ENCODE measurements at places on chromosomes 1 and 21.

DNA sequence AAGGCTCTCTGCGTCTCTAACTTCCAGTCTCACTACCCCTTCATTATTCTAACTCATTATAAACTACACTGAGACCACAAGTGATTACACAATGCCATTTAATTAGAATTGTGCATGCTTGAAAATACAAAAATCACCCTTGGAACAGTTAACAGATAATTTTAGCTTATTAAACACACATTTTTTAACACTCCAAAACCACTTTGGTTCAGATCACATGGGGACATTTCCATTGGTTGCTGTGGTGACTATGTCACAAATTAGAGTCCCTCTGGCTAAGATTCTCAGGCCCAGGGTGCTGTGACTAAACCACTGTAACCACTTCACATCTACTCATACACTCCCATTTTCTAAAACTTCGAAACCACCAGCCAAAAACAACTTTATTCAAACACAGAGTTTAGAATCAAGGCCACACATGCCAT is 43.0 kb downstream of the JAK1 start:
- H3K27me3 ChIP-seq, result no peaks in the 10 kb centered on the region
- DNase-seq, result no peak
- no peak overlapping the region for H3K27ac ChIP-seq
- peaks cover 17% of the 10 kb centered on the region for H3K4me1 ChIP-seq
- H3K4me3 ChIP-seq, result no peak overlapping the region

DNA sequence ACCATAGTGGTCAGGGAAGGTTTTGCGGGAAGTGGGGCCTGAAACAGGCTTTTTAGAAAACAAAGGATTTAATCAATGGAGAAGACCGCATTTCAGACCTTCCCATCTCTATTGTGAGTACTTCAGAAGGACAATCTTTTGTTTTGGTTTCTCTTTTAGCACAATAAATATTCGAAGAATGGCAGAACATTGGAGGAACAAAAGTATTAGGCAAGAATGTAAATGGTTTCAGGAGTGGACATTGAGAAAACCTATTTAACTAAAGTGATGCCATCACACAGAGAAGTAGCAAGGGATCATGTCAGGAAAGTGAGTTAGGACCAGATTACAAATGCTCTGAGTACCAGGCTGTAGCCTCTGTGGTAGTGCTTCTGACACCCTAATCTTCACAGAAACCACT is 26.8 kb upstream of the UBE2U start:
- no peaks in the 10 kb centered on the region for H3K36me3 ChIP-seq
- DNase-seq, result no peak
- peaks cover 15% of the 10 kb centered on the region for H3K4me1 ChIP-seq
- no peak overlapping the region for H3K27ac ChIP-seq

DNA sequence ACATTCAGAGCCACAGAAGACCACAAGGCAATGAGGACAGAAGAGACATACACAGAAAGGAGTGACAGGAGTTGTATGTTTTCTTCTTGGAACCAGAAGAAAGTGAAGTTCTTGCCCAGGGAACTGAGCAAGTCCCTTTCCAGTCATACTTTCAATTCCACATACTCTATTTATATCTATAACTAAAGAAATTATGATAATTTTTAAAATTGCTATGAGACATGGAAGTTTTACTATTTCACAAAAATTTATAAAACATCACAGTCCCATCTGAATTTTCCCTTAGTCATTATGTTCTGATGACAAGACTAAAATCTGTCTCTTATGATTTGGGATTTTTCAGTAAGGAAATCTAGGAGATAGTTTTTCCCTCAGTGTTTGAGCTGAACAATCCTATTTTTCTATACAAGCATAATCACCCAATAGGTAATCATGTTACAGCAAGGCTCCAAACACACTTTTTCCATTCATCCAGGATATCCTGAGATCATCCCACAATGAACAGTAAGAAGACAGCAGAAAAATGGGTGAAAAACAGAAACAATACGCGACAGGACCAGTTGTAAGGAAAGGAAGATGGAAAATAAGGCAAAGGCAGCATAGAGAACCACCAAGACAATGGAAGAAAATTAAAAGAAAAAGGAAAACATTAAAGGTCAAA is 154.6 kb downstream of the VAV3 start:
- no peaks in the 10 kb centered on the region for H3K4me1 ChIP-seq
- no peaks in the 10 kb centered on the region for H3K27me3 ChIP-seq
- DNase-seq, result no peak
- H3K36me3 ChIP-seq, result no peaks in the 10 kb centered on the region
- no peak overlapping the region for H3K4me3 ChIP-seq
- H3K27ac ChIP-seq, result no peak overlapping the region

- no peaks in the 10 kb centered on the region for H3K27me3 ChIP-seq
- H3K36me3 ChIP-seq, result no peaks in the 10 kb centered on the region
- H3K4me3 ChIP-seq, result no peak overlapping the region
Measured at GRCh38 chr21:41475714-41476420, 32.1 kb downstream of the TMPRSS2 start.

DNA sequence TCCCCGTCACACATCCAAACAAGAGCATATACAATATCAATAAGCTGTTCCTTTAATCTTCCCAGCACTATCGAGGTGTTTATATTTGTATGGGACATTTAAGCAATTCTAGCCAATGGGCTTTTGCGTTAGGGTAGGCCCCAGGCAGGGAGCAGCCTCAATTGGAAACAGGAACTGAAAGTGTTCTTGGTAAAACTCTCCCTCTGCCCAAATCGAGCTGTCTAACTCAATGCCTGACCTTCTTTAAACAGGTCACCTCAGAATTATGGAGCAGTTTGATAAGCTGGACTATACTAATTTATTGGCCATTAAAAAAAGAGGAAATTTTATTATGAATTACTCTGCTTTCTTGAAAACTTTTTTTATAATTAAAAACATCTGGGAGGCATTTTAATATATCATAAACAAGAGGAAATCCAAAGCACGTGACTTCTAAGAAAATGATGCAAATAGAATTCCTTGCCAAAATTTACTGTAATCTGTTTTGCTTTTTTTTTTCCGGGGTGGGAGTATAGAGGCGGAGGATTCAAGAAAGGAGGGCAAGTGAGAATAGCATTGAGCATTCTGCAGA is 498.1 kb downstream of the LMO4 start:
- DNase-seq, result peak; percentile 59
- H3K36me3 ChIP-seq, result no peaks in the 10 kb centered on the region
- H3K27me3 ChIP-seq, result no peaks in the 10 kb centered on the region
- no peaks in the 10 kb centered on the region for H3K4me1 ChIP-seq

DNA sequence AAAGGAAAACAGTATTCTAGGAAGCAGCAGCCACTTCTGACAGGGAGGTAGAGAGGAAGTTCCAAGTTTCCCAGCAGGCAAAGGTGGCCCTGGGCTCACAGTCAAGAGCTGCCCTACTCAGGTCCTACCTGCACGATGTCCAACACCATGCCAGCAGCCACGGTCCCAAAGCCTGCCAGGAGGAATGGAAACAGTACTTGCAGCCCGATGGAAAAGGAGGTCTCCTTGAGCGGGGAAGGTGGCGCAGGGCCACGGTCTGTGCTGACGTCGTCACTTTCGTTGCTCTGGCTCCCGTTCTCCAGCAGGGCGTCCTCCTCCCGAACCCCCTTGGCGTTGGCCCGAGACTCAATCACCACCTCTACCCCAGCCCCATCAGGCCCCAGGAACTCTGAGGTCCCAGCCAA is 3.1 kb downstream of the SLC41A1 start:
- H3K27me3 ChIP-seq, result no peaks in the 10 kb centered on the region
- no peak for DNase-seq
- H3K36me3 ChIP-seq, result no peaks in the 10 kb centered on the region
- H3K4me3 ChIP-seq, result no peak overlapping the region
- no peak overlapping the region for H3K27ac ChIP-seq

- no peak overlapping the region for H3K27ac ChIP-seq
- no peak for DNase-seq
- H3K4me1 ChIP-seq, result no peaks in the 10 kb centered on the region
- no peaks in the 10 kb centered on the region for H3K36me3 ChIP-seq
Measured at GRCh38 chr1:97738270-97738669, 182.6 kb downstream of the DPYD start.

- H3K27me3 ChIP-seq, result no peaks in the 10 kb centered on the region
- H3K27ac ChIP-seq, result no peak overlapping the region
- H3K4me1 ChIP-seq, result no peaks in the 10 kb centered on the region
- DNase-seq, result peak; percentile 85
- no peak overlapping the region for H3K4me3 ChIP-seq
Measured at GRCh38 chr1:34742667-34743270, 12.1 kb upstream of the GJB5 start.

DNA sequence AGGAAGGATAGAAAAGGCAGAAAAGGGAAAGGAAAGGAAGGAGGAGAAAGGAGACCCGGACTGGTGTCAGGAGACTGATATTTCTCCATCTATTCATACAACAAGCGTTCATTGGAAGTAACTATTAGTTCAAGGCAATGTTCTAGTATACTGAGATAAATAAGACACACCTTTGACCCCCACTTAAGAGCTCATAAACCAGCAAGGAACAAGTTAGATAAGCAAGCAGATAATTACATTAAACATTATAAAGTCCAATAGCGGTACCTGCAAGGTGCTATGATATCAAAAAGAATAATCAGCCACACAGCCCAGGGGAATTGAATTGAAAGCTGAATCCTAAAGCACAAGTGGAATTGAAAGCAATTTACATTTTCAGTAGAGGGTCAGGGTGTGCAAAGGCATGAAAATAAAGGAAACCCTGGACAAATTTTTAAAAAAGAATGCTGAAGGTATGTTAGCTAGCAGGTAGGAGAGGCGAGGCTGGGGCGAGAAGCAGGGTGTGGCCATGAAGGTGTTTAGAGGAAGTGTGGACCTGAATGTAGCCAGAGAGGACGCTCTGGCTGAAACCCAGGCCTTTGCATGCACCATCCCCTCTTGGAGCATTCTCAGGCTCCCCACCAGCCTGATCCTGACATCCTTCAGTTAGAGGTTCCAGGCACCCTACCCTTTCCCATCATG is 200.0 kb downstream of the SETD4 start:
- H3K27me3 ChIP-seq, result no peaks in the 10 kb centered on the region
- no peak overlapping the region for H3K27ac ChIP-seq
- no peaks in the 10 kb centered on the region for H3K4me1 ChIP-seq
- no peaks in the 10 kb centered on the region for H3K36me3 ChIP-seq
- no peak for DNase-seq

DNA sequence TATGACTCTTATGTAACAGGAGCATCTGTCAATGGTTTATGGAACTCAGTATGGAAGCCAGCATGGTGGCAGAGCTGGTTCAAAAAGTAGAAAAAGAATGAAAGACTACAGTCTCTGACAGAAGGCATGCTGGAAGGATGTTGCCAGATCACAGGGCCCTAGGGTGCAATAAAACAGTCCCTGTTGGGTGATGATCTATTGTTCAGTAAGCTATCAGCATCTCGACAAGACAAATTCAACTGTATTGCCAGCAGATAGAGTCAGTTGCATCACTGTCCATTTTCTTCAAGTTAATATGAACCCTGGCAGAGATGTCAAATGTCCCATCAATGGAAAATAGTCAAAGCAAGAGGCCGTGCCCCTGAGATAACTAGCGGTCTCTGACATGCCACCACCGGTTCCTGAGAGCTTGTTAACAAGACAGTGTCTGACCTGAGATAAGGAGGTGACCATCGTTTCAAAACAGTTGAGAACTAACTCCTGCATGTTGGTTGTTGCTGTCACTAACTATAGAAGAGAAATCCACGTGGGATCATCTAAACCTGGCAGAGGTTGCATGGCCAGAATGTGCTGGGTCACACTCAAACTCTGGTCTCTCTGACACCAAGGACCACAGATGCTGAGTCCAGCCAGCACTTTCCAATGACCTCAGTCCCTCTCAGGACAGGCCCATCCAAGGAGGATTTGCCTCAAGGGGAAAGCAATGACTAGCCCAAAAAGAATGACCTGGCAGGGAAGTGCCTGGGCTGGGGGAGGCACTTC is 125.9 kb downstream of the RIPK4 start:
- no peaks in the 10 kb centered on the region for H3K4me1 ChIP-seq
- H3K27me3 ChIP-seq, result no peaks in the 10 kb centered on the region
- no peaks in the 10 kb centered on the region for H3K36me3 ChIP-seq
- no peak overlapping the region for H3K4me3 ChIP-seq
- H3K27ac ChIP-seq, result peak overlapping the region; percentile 10

DNA sequence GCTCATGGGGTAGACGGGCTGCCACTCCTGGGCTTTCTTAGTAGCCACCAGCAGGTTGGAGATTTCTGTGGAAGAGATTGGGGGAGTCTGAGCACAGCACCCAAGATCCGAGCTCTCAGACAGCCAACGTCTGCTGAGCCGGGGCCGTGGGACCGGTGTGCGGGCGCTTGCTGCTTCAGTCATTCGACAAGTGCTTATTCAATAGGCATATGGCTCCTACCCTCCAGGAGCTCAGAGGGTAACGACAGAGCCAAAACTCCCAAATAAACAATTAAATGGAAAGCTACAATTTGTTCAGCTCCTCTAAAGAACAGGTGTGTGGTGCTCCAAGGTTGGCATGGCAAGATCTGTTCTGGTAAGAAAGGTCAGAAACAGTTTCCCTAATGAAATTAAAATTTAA is 106.0 kb downstream of the RAVER2 start:
- no peaks in the 10 kb centered on the region for H3K4me1 ChIP-seq
- DNase-seq, result no peak
- H3K27ac ChIP-seq, result no peak overlapping the region
- H3K27me3 ChIP-seq, result no peaks in the 10 kb centered on the region
- no peak overlapping the region for H3K4me3 ChIP-seq
- H3K36me3 ChIP-seq, result no peaks in the 10 kb centered on the region

DNA sequence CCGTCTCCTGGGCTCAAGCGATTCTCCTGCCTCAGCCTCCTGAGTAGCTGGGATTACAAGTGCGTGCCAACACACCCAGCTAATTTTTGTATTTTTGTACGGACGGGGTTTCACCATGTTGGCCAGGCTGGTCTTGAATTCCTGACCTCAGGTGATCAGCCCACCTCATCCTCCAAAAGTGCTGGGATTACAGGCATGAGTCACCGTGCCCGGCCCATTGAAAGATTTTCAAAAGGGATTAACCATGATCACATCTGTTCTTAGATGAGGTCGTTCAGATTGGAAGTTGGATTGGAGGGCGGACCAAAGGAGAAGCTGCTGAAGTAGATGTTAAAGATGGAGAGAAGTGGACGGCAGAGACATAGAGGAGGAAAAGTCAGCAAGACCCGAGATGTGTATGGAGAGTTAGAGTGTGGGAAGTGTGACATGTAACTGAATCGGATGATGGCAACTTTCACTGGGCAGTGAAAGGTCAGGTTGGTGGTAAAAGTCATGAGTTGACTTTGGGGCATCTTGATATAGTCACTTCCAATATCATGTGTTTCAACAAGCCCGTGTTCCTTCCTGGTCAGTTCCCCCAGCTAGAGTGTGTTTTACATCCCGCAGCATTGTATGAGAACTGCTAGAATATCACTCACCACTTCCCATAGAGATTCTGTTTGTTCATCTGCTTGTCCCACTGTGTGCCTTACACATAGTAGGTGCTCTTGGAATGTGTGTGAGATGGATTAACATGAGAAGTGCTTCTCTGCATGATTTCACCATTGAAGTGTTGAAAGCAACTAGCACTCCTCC is 54.4 kb upstream of the TINAGL1 start:
- H3K4me1 ChIP-seq, result peaks cover 17% of the 10 kb centered on the region
- no peak overlapping the region for H3K4me3 ChIP-seq
- H3K27me3 ChIP-seq, result no peaks in the 10 kb centered on the region
- no peaks in the 10 kb centered on the region for H3K36me3 ChIP-seq

GRCh38 chr1:67632811-67633655 is 52.0 kb upstream of the GADD45A start:
- H3K27ac ChIP-seq, result no peak overlapping the region
- no peaks in the 10 kb centered on the region for H3K27me3 ChIP-seq
- H3K36me3 ChIP-seq, result no peaks in the 10 kb centered on the region
- no peaks in the 10 kb centered on the region for H3K4me1 ChIP-seq
- no peak for DNase-seq
- no peak overlapping the region for H3K4me3 ChIP-seq

GRCh38 chr1:201354151-201354900 is 23.2 kb downstream of the TNNT2 start:
- H3K27ac ChIP-seq, result no peak overlapping the region
- H3K27me3 ChIP-seq, result peaks cover 5% of the 10 kb centered on the region
- no peaks in the 10 kb centered on the region for H3K36me3 ChIP-seq
- H3K4me1 ChIP-seq, result no peaks in the 10 kb centered on the region

Measured in adrenal gland (tissue), 19 donors.